ENCODE measurements at places on chromosomes 1 and 21.

GRCh38 chr1:10728595-10729410 is 67.6 kb downstream of the CASZ1 start:
- no peak for DNase-seq

DNA sequence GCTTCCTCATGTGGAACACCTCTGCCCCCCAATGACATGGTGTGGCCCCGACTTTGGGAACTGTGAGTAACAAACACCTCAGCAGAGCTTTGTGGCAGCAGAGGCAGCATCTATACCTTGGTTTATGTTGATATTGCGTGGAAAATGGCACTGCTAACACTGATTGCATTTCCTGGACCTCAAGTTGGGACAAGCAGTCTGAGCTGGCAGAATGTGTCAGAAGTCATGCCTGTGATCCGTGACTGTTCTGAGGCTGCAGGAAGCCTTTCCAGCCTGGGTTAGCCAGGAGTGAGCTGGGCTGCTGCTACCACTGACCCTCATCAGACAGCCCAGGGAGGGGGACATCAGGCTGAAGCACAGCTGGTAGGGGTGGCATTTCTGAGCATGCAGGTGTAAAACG is 268.5 kb downstream of the KCNJ6 start:
- DNase-seq = no peak

DNA sequence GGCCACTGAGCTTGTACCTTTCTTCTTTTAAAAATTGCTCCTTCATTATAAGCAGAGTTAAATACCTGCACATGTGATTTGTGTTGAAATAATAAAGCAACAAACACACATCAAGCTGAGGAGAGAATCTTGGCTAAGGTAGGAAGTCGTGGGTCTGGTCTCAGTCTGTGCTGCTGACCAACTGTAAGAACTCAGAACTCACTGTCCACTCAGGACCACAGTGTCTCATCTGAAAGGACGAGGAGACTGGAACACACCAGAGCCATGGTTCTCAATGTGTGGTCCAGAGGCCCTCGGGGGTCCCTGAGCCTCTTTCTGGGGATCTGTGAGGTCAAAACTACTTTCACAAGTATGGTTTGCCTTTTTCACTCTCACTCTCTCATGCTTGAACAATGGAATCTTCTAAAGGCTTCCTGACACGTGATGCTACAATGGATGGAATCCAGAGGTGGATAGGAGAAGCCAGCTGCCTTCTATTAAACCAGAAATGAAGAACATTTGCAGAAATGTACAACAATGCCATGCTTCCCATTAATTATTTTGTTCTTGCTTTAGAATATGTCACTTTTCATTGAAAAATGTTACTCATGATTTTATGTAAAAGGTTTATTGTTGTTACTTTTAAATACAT is 17.3 kb upstream of the ETS2 start:
- no peak for DNase-seq

- DNase-seq = no peak
Measured at GRCh38 chr1:43367026-43367903, 546 bp downstream of the ELOVL1 start.

DNA sequence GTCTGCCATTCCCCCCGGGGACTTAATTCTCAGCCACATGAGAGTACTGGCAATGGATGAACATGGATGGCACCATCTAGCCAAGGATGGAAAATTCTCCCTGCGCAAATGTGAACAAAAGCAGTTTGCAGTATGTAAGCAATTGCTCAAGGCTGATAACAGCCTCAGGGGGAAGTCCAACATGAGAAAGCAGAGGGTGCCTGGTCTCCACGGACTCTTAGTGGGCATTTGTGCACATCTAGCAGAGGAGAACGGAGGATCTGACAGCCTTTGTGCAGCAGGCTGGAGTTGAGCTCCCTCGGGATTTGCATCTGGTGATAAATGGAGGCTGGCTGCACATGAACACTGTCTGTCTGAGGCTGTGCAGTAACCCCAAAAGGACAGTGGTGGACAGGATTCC is 13.9 kb upstream of the OLIG1 start:
- DNase-seq = no peak

DNA sequence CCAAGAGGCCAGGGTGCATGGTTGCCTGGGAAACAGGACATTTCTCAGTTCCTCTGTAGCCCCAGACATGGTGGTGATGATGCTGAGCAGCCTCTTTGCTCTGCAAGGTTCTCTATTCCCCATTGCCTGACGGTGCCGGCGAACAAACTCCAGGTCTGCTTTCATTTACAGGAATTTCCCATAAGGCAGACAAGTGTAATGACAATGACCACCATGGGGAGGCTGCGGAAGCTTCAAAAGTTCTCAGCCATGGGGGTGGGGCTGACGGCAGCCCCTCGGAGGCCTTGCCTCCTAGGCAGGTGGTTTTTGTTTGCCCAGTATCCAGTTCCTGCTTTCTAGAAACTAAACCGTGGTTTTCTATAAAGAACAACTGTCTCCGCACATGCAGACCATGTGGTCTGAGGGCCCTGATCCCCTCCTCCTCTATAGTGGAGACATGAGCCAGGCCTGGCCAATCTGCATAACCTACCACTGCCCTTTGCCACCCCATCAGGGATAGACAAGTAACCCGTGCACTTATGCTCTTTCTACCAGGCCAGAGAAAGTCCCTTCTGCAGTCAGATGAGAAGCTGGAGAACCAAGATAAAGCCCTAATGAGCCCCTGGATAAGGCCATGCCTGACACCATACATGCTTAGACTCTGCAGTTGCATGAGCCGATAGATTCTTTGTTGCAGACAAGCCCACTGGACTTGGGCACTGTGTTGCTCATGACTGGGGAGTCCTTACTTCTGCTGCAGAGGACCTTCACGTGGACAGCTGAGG is 54.1 kb downstream of the LDLRAD2 start:
- DNase-seq = no peak

GRCh38 chr1:96473791-96474434 is 247.7 kb upstream of the PTBP2 start:
- DNase-seq = no peak

- no peak for DNase-seq
Measured at GRCh38 chr21:34675871-34676270, 7.1 kb downstream of the CLIC6 start.

DNA sequence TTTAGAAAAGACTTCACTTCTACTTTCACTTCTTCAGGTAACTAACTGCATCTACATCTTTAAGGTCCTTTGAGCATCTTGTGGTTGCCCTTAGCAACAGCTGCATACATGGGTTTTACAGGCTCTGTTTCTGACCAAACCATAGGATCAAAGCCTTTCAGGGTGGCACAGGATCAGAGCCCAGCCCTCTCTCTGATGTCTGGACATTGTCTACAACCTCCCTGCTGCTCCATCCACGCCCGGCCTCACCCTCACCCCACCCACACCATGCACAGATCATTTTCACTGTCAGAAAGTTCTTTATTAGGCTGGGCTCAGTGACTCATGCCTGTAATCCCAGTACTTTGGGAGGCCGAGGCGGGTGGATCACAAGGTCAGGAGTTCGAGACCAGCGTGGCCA is 5.2 kb downstream of the NCF2 start:
- no peak for DNase-seq

DNA sequence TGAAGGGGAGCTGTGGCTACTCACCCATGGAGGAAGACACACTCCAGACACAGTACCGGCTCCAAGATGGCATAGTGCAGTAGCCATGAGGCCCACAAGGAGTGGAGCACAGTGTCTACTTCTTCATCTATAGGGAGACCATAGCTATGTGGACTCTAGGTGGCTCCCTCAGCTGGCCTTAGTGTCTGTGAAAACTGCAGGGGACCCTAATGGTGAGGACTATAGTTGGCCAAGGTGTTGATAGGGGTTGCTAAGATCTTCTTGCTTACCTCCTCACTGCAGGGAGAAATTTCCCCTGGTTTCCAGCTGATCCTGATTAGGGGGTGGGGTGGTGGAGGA is 58.9 kb downstream of the DIPK1A start:
- no peak for DNase-seq

GRCh38 chr21:43270800-43271301 is 102.0 kb downstream of the CRYAA start:
- DNase-seq = no peak

DNA sequence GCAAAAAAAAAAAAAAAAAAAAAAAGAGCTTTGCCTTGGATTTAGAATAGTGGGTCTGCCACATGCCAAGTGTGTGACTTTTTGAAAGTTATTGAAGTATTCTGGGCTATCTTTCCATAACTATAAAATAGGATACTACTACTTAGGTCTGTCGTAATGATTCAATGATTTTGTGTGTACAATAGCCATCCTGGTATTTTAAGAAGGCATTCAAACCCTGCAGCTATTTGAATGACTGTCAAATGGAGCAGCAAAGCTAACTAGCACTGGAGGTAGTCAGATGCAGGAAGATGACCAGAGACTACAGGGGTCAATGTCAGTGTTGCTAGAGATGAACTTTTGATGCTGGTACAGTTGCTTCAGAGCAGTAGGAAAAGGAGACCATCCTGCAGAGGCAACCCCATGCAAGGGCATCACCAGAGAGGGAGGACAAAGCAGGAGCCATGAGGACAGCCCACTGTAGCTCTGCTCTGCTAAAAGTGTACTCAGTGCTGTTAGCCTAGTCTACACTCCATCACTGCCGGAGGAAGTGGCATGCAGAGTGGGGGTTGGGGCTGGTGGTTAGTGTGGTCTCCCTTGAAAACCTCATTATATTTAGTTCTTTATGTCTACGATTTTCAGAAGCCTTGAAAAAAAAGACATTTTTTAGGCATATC is 29.0 kb downstream of the DUSP10 start:
- no peak for DNase-seq

DNA sequence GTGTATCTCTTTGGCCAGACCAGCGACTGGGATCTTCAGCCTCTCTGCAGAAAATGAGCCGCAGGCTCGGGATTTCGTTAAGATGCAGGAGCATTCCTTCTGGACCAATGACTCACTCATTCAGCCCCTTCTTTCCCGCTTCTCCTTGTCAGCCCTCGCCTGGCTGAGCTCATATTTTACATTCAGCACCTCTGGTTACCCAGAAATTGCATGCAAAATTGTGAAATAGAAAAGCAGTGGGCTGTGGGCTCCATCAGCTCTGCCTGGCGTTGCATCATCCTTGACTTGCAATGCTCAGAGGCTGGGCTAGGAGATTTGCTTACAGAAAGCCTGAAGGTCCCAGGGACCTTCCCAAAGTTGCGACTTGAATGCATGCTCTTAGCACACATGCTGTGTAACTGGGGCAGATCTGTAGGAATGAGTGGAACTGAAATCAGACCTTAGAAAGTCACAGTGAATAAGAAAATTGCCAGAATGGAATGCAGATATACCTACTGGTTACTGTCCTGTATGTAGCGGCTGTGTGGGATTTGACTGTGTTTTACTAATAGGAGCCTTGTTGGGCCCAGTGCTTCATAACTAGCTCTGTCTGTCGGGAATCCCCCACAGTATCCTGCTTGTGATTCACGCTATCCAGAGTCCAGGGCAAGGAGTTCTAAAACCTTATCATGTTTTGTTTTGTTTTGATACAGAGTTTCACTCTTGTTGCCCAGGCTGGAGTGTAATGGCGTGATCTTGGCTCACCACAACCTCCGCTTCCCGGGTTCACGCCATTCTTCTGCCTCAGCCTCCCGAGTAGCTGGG is 444.8 kb downstream of the KIF26B start:
- peak; percentile 86 for DNase-seq

- DNase-seq = peak; percentile 88
Measured at GRCh38 chr1:110084227-110085078, 14.0 kb upstream of the ALX3 start.

DNA sequence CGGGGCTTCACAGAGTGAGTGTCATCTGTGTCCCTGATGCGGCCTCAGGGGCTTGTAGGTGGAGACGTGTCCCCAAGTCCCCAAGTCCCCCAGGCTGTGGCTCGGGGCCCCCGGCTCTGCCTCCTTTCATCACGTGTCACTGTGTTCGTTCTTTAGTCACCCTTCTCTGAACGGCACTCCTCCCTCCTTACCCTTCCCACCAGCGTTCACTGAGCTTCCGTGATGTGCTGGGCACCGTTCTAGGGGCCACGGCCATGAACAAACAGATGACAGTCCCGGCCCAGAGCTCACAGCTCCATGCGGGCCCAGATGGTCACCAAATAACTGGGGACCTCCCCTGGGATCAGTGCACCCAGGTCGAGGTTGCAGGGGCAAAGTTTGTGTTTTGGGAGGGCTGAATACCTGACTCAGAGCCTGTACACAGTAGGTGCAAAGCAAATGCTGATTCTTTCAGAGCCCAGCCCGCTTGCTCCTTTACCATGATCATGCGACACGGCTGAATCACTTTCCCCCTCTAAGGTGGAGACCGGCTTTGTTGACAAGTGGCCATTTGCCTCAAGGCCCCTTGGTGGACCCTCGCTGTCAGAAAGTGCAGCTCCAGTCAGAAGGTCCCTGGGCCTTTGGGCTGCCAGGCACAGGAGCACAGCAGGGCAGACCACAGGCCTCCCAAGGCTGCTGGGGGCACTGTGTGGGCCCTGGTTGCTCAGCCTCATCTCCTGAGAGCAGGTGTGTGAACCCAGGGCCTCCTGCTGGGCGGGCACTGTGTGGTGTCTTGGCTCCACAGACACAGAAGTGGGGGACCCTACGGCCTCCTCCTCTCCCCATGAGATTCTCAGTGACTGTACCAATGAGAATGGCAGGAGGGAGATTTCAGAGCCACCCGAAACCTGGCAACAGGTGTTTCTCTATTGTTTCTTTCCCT is 592.5 kb downstream of the PTPRU start:
- no peak for DNase-seq

DNA sequence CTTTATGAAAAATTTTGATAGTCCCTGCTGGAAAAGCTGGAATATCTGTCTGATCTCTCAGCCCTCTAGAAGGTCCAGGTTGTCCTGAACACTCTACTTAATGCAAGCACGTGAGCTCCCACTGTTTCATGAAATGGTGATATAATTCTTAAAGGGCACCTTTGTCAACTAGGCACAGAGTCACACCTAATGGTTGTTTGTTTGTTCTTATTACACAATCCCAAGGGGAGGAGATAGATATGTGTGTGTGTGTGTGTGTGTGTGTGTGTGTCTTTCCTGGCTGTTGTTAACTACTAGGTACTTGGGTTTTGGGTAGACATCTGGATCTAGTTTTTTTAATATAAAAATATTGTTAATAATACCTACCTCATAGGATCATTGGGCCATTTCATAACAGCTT is 63.9 kb downstream of the GRIK1 start:
- no peak for DNase-seq

GRCh38 chr1:42691157-42691498 is 8.9 kb downstream of the YBX1 start:
- no peak for DNase-seq

- DNase-seq = no peak
Measured at GRCh38 chr1:117697220-117697781, 91.5 kb downstream of the TENT5C start.

DNA sequence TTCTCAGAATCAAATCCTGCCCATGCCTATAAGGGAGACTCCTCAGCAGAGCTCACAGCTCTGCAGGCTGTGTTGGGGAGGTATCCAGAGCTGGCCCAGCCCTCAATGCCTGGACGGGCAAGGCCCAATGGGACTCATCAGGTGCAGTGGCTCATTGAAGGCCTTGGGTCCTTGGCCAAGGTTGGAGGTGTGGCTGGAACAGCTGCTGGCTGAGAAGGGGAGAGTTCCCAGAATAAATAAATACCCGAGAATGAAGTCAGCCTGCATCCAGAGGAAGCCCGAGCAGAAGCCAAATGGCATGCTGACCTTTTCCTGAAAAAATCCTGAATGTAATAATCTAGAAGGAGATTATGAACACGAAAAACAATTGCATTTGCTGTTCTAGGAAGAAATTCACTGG is 25.2 kb upstream of the IKBKE start:
- no peak for DNase-seq

- DNase-seq = no peak
Measured at GRCh38 chr21:25565272-25566211, 41.7 kb downstream of the MRPL39 start.

Measured in left lung (tissue), 14 donors.